ENCODE measurements at places on chromosomes 2 and 18. TPM values are rescaled to one million over a fixed set of nuclear protein-coding genes. Genes with fewer than 3 reads are reported as not detected.
A peak's percentile ranks its signal among the peaks of the same experiment; 100 is the strongest.

DNA sequence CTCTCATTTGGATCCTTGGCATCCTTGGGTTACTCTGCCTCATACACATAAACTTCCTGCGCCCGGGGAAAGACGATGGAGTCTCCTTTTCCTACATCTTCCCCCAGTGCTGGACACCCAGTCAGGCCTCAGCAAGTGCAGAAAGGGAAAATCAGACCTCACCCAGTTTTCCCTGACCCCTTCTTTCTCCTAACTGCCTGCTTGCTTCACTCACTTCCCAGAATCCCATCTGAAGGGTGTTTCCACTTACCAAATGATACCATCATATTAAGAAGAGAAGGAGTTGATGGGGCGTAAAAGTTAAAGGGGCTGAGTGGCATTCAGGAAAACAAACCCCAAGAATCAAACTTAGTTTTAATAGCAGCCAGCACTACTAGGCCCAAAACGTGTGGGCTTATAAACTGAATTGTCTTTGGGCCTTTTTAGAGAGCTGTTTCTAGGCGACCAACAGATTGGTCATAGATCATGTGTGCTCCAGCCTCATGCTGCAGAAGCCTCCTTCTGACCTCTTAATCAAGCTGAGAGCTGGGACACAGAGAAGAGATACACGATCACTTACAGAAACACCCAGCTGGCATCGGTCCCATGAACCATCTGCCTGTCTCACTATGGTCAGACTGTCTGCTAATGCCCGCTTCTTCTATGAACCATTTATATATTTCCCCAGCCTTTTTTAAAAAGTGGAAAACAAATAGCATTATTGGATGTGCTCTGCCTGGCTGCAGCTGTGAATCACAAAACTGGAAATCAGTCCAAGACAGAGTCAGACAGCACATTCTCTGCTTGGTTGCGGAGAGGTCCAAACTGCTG, 165.7 kb upstream of the SLC14A2 start:
- ATAC-seq, result no peak

DNA sequence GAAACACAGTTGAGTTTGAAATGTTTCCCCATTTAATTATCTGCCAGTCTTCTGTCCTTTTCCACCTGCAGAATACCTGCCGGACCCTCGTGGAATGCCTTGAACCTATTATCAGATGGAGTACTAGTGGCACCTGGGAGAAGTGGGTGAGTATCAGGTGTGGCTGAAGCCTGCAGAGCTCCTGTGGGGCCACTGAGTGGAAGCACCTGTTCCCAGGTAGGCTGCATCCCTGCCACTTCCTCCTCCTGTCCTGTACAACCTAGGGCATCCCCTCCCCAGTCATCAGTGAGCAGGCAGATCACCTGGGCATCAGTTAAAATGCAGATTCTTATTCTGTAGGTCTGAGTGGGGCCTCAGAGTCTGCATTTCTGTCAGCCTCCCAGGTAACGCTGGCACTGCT, 80.8 kb upstream of the BZW1 start:
- ATAC-seq, result no peak

DNA sequence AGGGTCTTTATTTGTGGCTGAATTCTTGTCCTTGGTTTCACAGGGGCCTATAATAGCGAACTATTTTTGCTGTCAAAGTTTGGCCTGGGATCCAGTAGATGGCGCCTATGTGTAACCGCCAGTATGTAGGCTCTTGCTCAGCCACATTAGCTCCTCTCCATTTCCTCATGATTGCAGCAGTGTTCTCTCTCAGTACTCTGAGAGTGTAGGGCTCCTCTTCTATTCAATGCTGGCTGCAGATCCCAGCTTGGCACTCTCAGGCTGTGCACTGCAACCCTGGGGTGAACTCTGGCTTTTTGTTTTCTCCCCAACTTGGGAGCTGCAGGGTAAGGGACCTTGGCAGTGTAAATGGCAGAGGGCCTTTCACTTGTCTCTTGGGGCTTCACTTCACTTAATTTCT, 344.6 kb upstream of the CHAC2 start:
- no peak for ATAC-seq

DNA sequence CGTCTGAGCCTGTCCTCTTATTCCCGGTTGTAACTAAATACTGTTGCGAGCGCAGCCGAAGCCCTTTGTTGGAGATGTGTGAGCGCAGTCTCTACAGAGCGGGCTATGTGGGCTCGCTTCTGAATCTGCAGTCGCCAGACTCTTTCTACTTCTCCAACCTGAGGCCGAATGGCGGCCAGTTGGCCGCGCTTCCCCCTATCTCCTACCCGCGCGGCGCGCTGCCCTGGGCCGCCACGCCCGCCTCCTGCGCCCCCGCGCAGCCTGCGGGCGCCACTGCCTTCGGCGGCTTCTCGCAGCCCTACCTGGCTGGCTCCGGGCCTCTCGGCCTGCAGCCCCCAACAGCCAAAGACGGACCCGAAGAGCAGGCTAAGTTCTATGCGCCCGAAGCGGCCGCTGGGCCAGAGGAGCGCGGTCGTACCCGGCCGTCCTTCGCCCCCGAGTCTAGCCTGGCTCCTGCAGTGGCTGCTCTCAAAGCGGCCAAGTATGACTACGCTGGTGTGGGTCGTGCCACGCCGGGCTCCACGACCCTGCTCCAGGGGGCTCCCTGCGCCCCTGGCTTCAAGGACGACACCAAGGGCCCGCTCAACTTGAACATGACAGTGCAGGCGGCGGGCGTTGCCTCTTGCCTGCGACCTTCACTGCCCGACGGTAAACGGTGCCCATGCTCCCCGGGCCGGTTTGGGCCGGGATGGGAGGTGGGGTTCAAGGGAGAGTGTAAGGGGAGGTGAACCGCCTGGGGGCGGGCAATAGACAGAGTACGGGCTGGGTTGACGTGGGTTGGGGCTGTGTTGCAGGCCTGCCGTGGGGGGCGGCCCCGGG, at the start of gene HOXD12:
HOXD12 (plus strand) TSS at position 68 of the 819 bp plus-strand sequence; CDS start at position 75, 7 bp downstream.
- ATAC-seq, result no peak

ANKRD23 gene
- total RNA-seq, result 11.7 TPM

CFAP53 gene
- total RNA-seq, result 0.61 TPM

UPP2 gene
- total RNA-seq, result not detected

DNA sequence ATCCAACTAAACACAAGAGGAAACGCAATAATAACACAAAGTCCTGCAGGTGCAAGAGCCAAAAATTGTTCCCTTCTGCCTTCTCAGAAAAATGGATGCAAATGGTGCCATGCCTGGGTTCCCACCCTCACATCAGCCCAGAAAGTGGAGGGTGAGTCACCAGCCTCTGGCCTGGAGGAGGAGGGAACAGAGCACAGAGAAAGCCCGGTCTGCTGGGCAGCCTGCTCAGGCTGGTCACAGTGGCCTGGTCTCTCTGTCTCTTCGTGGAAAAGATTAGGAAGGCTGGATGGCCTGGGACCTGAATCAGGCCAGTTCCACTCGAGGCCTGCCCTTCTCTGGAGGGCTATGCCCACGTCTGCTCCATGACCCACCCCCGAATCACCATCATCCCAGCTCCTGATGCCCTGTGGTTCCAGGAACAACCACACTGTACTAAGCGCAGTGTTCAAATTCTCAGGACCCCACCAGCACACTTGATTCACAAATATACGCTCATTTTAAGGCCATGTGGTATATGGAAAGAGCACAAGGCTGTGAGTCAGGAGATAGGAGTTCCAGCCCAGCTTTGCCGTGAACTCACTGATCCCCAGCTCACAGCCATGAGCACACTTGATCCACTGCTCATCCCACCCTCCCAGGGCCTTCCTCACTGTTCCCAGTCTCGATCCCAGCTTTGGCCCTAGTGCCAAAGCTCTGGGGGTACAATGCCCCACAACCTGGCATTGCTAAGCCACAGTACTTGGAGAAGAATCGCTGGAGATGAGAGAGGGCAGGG, 82.1 kb downstream of the ZBTB7C start:
- no peak for ATAC-seq

DNA sequence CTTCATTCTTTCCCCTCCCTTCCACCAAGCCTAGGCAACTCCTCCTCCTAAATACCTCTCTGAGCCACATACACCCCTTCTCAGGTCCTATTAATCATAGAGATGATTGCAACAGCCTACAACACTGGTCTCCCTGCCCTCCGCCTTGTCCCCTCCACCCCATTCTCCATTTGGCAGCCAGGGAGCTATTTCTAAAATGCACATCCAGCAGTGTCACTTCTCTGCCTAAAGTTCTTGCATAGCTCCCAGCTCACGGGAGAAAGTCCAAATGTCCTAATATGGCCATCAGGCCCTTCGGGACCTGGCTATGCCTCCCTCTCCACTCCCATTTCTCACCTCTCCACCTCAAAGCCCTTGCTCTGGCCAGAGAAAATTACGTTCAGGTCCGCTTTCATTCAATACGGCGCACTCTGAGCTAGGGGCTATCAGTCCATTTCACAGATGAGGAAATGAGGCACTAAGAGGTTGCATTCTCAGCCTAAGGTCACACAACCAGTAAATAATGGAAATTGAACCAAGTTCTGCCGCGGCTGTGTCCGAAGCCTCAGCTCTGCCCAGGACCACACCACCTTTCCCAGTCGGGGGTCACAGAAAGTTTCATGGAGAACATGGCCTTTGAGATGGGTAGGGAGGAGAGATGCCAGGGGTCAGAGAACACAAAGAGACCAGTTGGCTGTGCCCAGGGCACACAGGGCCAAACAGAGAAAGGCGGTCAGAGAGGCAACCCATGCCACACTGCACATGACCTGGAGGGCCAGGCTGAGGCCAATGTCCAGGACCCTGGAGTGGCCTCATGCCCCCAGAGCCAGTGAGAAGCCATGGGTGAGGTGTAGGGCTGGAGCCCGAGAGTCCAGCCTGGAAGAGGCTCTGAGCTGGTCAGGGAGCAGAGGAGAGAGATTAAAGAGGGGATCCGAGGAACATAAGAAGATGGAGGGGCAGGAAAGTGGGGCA, 72.8 kb downstream of the TNS1 start:
- ATAC-seq, result no peak

DNA sequence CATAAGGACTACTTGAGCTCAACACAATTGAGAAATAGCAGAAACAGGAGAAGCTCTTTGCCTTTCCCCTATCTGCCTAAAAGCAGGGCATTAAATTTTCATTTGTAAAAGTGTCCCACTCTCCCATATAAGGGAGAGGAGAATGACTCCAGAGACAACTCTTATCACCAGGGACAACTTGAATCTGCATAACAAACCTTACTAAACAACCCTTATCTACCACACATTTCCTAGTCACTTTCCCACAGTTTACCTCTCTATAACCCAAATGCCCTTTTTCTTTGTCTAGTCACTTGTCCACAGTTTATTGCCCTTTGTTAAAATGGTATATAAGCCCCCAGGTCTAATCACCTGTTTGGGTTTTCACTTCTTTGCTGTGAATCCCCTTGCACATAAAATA, 37.5 kb upstream of the PPM1B start:
- no peak for ATAC-seq

DNA sequence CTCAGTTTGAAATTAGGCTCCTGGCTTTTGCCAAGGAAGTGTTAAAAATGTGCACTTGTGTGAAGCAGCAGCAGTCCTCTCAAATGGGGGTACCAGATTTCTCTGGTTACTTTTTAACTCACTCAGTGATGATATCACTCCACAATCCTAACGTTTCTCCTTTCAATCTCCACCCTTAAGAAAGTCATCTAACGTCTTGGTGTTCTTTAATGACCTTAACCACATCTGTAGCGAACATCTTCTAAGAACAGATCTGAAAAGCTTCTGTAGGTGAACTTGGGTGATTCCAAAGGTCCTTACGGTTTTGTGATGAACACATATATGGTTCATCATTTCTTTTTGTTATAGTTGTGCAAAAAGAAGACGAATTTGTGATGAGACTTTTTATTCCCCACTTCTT, 73.2 kb downstream of the DOCK10 start:
- ATAC-seq, result peak; percentile 53

CLK1 gene
- total RNA-seq, result 381 TPM

FOXI3 gene
- not detected for total RNA-seq

DNA sequence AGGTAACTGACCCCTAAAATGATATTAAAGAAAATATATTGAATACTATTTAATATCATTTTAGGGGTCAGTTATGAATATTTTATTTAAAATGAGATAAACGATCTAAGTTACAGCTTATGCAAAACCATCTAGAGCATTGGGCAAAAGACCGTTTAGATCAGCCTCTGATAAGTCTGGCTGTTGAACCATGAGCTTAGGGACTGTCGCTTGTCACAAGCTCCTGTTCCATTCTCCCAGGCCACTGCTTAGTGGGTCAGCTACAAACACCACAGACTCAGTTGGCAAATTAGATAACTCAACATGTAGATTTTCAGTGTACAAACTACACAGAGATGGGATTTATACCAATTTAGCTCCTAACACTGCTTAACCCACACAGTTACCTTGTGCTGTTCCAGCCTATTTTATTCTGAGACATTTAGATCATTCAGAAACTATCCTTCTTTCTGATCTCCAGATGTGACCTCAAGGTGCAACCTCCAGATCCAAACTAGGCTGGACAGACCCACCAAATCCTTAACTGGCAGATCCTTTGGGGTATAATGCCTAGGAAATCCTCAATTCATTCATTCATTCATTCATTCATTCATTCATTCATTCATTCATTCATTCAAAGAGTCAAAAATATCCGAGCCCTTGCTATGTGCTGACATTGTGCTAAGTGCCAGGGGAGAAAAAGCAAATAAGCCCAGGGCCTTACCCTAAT, 82.8 kb downstream of the HRH4 start:
- no peak for ATAC-seq

POTEC gene
- 0.04 TPM for total RNA-seq

UNC80 gene
- total RNA-seq, result not detected
